Activated CD4-positive, CD25-positive, alpha-beta regulatory T cell treated with anti-CD3 and anti-CD28 coated beads, Interleukin-2, amount 50 U/mL, for 16 hours (primary cell): ENCODE measurements at places on chromosomes 6 and 20.

DNA sequence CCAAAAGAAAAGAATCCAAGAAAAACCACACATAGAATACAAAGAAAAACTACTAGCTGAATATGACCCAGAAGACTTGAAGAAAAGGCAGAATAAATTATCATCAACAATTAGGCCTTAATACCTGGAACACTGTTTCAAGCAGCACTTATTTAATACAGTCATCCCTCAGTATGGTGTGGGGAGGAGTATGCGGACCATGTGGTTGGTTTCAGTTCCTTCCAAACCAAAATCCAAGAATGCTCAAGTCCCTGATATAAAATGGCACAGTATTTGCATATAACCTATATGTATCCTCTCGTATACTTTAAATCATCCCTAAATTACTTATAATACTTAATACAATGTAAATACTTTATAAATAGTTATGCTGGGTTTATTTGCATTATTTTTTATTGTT is 16.1 kb downstream of the CDK19 start:
- DNase-seq: no peak

GRCh38 chr6:155450240-155450581 is 5.4 kb downstream of the NOX3 start:
- DNase-seq: no peak

DNA sequence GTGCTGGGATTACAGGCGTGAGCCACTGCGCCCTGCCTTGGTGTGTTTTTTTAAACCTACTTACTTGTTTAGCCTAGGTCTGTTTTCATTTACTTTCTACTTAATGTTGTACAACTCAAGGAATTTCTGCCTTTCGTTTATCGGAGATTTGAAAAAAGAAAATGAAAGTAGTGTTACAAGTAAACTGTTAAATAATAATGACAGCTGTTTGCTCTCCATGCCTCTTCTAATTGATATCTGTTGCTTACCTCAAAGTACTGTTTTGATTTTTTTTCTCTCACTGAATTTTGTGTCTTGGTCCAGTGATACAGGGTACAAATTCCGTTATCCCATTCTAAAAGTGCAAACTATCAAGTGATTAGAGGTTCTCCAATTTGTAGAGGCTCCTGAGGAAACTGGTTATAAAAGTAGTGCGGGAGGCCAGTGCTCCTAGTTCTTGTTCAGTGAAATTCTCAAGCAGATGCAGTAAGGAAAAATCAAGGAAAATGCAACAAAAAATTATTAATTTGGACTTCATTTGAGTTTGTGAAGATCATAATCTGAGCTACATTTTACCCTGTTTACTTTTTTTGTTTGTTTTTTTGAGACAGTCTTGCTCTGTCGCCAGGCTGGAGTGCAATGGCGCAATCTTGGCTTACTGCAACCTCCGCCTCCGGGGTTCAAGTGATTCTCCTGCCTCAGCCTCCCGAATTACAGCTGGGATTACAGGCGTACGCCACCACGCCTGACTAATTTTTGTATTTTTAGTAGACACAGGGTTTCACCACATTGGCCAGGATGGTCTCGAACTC is 2.2 kb downstream of the UBR2 start:
- no peak for DNase-seq

DNA sequence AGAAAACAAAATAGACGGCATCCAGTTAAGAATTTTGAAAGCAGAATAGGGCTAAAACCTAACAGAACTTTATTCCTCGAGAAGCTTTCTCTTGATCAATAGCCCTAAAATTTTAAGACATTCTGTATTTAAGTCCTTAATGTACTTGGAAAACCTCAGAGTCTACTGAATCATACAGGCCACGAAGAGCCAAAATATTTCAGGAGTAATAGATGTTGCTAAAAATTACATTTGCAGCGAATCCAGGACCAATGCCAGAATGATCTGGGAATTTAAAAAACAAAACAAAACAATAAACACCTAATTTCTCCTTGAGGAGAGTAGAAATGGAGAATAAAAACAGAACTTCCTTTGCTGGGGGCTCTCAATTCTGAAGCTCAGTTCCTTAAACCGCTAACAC is 23.3 kb downstream of the ATXN1 start:
- DNase-seq: no peak

GRCh38 chr6:106979435-106979884 is 4.9 kb upstream of the CD24 start:
- peak; percentile 62 for DNase-seq

- DNase-seq: no peak
Measured at GRCh38 chr6:170176898-170177771, 113.7 kb downstream of the DLL1 start.

DNA sequence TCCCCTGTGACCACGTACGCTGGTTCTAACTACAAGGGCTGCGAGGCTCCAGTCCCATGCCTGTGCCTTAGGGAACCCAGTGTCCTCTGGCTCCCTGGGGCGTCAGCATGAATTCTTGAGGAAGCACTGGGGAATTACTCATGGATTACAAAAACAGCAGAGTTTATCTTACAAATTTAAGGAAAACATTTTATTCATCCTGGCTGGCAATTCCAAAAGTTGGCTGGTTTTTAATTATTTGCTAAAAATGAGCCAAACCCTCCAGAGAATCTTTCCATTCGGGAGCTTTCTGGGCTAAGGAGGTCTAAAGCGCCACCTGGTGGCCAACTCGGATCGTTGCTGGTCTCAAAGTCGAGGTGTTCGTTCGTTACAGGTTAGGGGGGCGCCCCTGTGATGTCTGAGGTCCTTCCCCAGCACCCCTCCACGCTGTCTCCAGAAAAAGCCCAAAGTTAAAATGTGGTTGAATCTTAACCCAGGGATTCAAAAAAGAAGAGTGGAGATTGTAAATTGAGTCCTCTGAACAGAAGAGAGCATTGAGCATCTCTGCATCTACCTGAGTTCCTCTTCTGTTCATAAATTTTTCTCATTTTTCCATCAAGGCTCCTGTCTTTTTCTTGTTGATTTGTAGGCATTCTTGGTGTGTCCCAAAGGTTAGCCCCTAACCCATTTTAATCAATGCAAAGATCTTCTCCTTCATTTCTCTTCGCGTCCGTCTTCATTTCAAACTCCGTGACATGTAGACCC is 99.4 kb downstream of the BFSP1 start:
- DNase-seq: peak; percentile 19

DNA sequence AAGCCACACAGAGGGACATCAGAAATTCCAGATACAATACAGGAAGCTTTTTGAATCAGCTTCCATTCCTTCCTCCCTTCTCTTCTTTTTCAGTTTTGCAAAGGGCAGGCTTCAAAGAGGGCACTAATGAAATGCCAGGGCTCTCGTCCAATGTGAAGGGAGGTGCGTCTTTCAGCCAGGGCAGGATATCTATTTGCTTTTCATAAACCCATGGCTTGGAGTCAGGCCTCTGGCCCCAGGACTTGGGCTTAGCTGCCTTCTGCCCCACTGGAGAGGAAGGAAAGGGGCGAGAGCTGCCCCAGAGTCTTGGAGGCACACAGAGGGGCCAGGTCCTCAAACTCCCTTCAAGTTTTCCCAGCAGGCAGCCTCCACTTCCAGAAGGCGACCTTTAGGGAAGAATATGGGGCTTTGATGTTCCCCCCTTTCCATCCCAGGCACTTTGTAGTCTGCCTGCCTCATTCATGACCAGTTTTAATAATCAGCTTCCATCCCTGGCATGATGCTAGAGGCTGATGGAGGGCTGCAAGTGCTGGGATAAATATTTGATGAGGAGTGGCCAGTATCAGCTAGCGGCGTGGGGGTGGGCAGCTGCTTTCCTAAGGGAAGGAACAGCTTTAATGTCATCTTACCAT is 234.8 kb downstream of the NRN1 start:
- DNase-seq: no peak

- DNase-seq: no peak
Measured at GRCh38 chr6:160203076-160203475, 55.5 kb downstream of the SLC22A2 start.

GRCh38 chr6:107601406-107601805 is 111.5 kb downstream of the SOBP start:
- DNase-seq: no peak

GRCh38 chr6:107116328-107116892 is 1.1 kb upstream of the BEND3 start:
- DNase-seq: no peak

DNA sequence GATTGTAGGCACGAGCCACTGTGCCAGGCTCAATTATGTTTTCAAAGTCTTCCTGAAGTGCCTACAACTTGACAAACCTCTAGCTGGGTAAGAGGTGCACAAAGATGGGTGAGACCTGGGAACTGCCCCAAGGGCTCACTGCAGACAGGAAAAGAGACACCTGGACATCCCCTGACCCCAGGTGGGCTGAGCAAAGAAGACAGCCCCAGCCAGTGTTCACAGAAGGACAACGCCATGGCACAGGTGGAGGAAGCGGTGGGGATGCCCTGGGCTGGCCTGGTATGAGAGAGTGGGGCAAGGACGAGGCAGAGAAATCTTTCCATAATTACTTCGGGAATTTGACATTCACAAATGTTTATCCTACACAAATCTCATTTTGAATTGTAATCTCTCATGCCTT is 278.9 kb downstream of the SMOC2 start:
- DNase-seq: no peak

DNA sequence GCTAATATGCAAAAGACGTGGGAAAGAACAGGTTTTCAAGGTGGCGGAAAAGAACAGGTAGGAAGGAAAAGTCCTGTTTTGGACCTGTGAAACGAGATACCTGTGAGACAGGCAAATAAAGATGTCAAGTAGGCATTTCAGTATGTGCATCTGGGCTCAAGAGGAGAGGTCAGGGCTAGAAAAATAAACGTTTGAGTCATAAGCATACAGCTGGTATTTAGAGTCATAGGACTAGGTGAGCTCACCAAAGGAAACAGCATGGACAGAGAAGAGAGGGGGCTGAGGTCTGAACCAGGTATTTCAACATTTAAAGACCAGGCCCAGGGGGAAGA is 14.9 kb downstream of the MTFR2 start:
- DNase-seq: no peak

- DNase-seq: no peak
Measured at GRCh38 chr6:32176476-32177182, 745 bp upstream of the AGPAT1 start.
